ENCODE measurements at places on chromosomes 13 and 19. TPM values are rescaled to one million over a fixed set of nuclear protein-coding genes. Genes with fewer than 3 reads are reported as not detected.

DNA sequence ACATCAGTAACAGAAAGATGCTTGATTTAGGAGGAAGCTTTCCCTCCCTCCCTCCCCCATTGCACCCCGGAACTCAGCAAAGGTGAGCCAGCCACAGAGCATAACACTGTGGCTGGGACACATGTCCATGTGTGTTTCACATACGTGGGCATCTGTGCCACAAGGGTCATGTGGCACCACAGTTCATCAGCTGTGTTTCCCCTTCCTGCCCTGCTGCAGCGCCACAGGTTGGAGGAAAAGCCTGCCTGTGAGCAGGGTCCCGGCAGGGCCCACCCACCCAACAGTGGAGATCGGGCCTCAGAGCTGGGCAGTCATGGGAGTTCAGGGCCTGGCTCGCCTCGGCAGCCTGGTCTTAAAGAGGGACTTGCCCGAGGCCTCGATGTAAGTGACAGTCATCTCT lies 2.8 kb downstream of the ACP5 start:
- peaks cover 11% of the 10 kb centered on the region for H3K27me3 ChIP-seq
- H3K27ac ChIP-seq, result no peak overlapping the region
- peaks cover 6% of the 10 kb centered on the region for H3K4me1 ChIP-seq
- peaks cover 4% of the 10 kb centered on the region for H3K36me3 ChIP-seq
- no peak overlapping the region for H3K4me3 ChIP-seq

- peaks cover 22% of the 10 kb centered on the region for H3K4me1 ChIP-seq
- DNase-seq, result no peak
- no peak overlapping the region for H3K27ac ChIP-seq
Observed at GRCh38 chr19:40192758-40193586, 1.7 kb downstream of the MAP3K10 start.

ADAMTSL5 gene
- total RNA-seq, result 0.99 TPM

ELSPBP1 gene
- not detected for total RNA-seq

- peaks cover 10% of the 10 kb centered on the region for H3K36me3 ChIP-seq
- no peaks in the 10 kb centered on the region for H3K27me3 ChIP-seq
- H3K4me1 ChIP-seq, result no peaks in the 10 kb centered on the region
- no peak overlapping the region for H3K4me3 ChIP-seq
Observed at GRCh38 chr13:99536023-99536422, 34.8 kb downstream of the TM9SF2 start.

DNA sequence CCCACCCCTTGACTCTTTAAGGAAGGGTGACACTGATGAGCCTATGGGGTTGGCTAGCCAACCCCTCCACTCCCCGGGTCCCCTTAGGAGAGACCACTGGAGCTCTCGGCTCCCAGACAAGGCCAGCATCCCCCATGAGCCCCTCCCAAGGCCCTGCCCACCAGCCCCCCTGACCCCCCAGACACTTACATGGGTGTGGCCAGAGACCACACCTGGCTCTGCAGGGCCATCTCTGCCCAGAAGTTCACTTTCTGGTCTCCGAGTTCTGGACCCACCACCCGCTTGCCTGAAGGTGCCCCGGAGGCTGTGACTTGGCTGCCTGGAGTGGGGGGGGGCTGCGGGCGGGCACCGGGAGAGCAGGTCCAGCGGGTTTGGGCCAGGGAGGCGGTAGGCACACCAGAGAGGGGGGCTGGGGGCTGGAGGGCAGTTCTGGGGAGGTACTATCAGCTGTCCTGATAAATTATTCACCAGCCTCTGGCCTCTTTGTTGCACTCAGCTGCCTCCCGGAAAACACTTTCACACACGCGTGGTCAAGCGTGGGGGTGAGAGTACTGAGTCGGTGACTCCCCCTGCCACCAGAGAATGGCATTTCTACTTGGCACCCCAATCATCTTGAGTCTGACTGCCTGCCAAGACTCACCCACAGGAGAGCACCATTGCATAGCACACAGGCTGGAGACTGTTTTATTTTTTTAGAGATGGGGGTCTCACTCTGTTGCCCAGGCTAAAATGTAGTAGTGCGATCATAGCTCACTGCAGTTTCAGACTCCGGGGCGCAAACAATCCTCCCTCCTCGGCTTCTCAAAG lies at the start of gene PALM3:
Gene PALM3 (minus strand): TSS at position 326 of the 807 bp plus-strand sequence. CDS start 96 bp downstream, at position 230.
- H3K27ac ChIP-seq, result no peak within 1 kb of the TSS
- H3K4me1 ChIP-seq, result peaks cover 19% of the 10 kb centered on the region
- no peak within 1 kb of the TSS for H3K4me3 ChIP-seq
- peaks cover 21% of the 10 kb centered on the region for H3K27me3 ChIP-seq

ZSCAN4 gene
- not detected for total RNA-seq

GRCh38 chr19:10965398-10965797 lies 4.6 kb downstream of the SMARCA4 start:
- peaks cover 42% of the 10 kb centered on the region for H3K4me1 ChIP-seq
- H3K27ac ChIP-seq, result no peak overlapping the region
- peaks cover 14% of the 10 kb centered on the region for H3K36me3 ChIP-seq
- no peak for DNase-seq
- H3K4me3 ChIP-seq, result no peak overlapping the region

CLPTM1 gene
- total RNA-seq, result 64.3 TPM

DNA sequence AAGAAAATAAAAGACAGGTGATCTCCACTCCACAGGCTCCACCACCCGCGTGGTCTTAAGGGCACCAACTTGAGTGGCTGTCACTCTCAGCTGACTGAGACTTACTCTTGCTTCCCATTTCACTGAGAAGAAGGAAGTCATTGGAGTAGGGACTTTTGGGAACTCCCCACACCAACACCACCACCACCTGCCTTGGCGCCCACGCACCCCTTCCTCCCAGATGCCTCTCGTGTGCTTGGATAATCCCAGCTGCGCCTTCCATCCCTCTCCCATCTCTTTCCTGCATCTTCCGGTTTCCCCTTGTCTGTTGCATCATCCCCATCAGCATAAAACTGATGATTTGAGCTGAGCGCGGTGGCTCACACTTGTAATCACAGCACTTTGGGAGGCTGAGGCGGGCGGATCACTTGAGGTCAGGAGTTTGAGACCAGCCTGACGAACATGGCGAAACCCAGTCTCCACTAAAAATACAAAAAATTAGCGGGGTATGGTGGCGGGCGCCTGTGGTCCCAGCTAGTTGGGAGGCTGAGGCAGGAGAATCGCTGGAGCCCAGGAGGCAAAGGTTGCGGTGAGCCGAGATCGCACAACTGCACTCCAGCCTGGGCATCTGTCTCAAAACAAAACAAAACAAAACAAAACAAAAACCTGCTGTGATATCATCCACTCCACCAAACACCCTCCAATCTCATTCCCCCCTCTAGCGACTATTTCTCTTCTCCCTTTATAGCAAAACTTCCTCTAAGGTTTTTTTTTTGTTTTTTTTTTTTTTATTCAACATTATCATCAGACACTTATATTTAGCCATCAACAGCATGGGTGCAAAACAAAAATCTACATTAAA lies 25.5 kb downstream of the AP2S1 start:
- H3K27ac ChIP-seq, result no peak overlapping the region
- DNase-seq, result no peak
- H3K36me3 ChIP-seq, result no peaks in the 10 kb centered on the region
- H3K27me3 ChIP-seq, result no peaks in the 10 kb centered on the region
- peaks cover 2% of the 10 kb centered on the region for H3K4me1 ChIP-seq

UNC13A gene
- 11.2 TPM for total RNA-seq

DNA sequence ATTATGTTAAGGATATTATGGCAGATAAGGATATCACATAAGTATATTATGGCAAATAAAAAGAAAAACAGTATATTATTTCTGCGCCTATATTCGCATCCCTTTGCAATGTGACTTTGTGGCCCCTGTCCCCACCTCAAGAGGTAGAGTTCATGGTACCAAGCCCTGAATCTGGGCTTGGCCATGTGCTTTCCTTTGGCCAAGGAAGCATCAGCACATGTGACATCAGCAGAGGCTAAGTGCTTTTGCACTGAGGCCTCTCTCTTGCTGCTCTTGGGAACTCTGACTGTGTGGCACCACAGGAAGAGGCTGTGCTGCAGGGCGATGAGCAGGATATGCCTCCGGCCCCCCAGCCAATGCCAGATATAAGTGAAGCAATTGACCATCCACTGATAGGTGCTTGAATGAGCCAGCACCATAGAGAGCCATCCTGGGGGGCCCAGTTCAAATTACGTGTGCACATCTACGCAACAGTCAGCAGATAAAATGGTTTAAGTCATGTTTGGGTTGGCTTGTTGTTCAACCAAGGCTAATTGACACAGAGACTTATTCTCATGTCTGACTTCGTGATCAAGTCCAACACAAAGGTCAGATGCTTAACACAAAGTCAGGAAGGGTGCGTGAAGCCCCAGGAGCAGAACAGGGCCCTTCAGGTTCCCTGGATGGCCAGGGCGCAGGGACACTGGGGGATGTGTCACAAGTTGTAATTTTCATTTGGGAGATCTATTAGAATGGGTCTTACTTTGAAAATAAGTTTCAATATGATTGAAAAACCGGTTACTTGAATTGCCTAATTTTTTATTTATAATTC lies 173.3 kb downstream of the COL4A1 start:
- peaks cover 5% of the 10 kb centered on the region for H3K27me3 ChIP-seq
- H3K27ac ChIP-seq, result no peak overlapping the region
- no peaks in the 10 kb centered on the region for H3K36me3 ChIP-seq
- no peak for DNase-seq
- H3K4me3 ChIP-seq, result no peak overlapping the region
- peaks cover 30% of the 10 kb centered on the region for H3K4me1 ChIP-seq

DNA sequence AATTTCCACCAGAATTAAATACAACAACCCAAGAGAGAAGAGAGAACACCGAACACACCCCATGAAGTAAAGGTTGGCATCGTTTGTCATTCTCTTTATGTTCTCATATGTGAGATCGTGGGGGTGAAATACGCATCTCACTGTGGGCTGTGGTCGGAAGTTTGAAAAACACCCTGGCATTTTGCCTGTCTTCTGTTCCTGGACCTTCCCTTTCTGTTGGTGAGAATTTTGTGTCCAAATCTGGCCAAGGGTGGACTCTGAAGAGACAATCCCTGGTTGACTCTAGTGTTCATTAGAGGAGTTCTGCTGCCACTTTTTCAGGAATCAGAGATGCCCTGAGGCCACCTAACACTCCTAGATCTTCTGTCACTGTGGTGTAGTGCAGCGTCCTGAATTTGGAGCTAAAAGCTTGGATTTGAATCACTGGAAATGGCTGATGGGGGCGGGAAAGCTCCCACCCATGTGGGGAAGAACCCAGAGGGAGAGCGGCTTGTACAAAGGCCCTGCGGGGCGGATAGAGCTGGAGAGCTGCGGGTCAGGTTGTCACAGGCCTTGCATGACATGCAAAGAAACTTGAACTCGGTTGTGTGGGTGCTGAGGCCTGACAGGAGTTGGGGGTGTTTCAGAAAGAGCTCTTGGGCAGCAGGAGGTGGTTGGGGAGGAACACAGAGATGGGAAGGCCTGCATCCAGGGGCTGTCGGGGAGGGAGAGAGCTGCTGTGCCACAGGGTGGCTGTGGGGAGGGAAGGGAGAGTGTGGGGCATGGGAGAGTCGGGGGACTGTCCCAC lies 11.1 kb upstream of the SPATA13 start:
- no peaks in the 10 kb centered on the region for H3K36me3 ChIP-seq
- DNase-seq, result no peak
- no peak overlapping the region for H3K4me3 ChIP-seq
- H3K27ac ChIP-seq, result no peak overlapping the region
- H3K27me3 ChIP-seq, result no peaks in the 10 kb centered on the region
- H3K4me1 ChIP-seq, result peaks cover 4% of the 10 kb centered on the region

DNA sequence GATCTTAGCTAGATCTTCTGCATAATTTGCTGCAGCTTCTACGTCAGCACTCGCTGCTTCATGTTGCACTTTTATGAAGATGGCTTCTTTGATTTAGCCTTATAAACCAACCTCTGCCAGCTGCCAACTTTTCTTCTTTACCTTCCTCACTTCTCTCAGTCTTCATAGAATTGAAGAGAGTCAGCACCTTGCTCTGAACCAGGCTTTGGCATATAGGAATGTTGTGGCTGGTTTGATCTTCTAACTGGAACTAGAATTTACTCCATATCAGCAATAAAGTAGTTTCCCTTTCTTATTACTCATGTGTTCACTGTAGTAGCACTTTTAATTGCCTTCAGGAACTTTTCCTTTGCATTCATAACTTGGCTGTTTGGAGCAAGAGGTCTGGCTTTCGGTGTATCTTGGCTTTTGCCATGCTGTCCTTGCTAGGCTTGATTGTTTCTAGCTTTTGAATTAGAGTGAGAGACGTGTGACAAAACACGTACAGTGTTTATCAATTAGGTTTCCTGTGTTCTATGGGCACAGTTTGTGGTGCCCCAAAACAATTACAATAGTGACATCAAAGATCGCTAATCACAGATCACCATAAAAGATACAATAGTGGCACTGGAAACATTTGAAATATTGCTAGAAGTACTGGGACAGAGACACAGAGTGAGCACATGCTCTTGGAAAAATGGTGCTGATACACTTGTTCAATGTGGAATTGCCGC lies 50.7 kb downstream of the NDFIP2 start:
- no peak for DNase-seq
- H3K4me3 ChIP-seq, result no peak overlapping the region
- no peak overlapping the region for H3K27ac ChIP-seq
- H3K4me1 ChIP-seq, result no peaks in the 10 kb centered on the region
- H3K27me3 ChIP-seq, result no peaks in the 10 kb centered on the region

DNA sequence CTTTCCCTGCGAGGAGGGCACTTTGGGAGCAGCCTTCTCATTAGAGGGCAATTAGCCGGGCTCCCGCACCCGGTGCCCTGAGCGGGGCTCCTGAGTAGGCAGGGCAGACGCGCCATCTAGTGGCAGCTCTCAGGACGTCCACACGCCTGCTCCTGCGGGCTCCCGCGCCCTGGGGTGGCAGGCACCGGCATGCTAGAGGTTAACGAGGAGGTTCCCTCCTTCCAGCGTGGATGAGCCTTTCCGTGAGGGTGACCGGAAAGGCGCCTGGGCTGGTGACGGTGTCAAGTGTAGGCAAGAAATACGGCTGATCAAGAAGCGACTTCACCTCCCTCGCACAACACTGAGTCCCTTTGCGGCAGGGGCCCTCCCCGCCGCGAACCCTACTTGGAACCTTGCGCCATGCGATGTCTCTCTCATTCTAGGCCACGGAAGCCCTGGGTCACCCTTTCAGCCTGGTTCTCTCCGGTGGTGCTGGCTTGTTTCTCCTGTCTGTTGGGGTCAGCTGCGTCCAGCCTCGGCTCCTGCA lies 67.7 kb downstream of the ALOX5AP start:
- peak overlapping the region; percentile 43 for H3K4me3 ChIP-seq
- no peak overlapping the region for H3K27ac ChIP-seq
- no peaks in the 10 kb centered on the region for H3K27me3 ChIP-seq

DNA sequence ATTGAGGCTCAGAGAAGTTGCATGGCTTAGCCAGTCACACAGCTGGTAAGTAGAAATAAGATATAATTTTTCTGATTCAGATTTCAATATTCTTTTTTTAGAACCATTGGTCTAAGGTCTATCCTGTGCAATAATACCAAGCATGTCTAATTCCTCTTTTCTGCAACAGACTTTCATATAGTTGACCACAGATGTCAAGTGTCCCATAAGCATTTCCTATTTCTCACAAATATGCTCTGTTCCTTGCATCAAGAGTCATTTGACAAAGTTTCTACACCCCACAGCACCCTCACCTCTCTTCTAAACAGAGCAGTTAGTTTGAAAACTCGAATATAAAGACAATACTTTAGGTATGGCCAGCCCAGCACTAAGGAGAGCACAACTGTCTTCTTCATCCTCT lies 26.8 kb upstream of the SACS start:
- no peaks in the 10 kb centered on the region for H3K27me3 ChIP-seq
- H3K4me1 ChIP-seq, result no peaks in the 10 kb centered on the region
- DNase-seq, result no peak
- no peak overlapping the region for H3K4me3 ChIP-seq
- H3K36me3 ChIP-seq, result no peaks in the 10 kb centered on the region

MISP gene
- total RNA-seq, result 0.66 TPM

GRCh38 chr19:16234552-16235445 lies 37.1 kb downstream of the AP1M1 start:
- no peak overlapping the region for H3K4me3 ChIP-seq
- H3K27me3 ChIP-seq, result no peaks in the 10 kb centered on the region
- H3K36me3 ChIP-seq, result peaks cover 67% of the 10 kb centered on the region
- no peak for DNase-seq
- H3K4me1 ChIP-seq, result peaks cover 3% of the 10 kb centered on the region

ZNF132 gene
- total RNA-seq, result 20.7 TPM

All from spinal cord (tissue), 10 donors.